ENCODE measurements at places on chromosomes 16 and 17. TPM values are rescaled to one million over a fixed set of nuclear protein-coding genes. Genes with fewer than 3 reads are reported as not detected.

- DNase-seq, result peak; percentile 92
These were observed at the start of gene ABCA5 for GRCh38 chr17:69327060-69327831. TSS of gene ABCA5 (minus strand) at chr17:69327133. CDS start at chr17:69314415, 12,718 bp downstream.

GRCh38 chr17:43068570-43069367, 43.7 kb downstream of the RND2 start:
- DNase-seq, result no peak

- peak; percentile 77 for DNase-seq
These were observed 5.4 kb downstream of the ATPAF2 start for GRCh38 chr17:18033442-18034099.

DNA sequence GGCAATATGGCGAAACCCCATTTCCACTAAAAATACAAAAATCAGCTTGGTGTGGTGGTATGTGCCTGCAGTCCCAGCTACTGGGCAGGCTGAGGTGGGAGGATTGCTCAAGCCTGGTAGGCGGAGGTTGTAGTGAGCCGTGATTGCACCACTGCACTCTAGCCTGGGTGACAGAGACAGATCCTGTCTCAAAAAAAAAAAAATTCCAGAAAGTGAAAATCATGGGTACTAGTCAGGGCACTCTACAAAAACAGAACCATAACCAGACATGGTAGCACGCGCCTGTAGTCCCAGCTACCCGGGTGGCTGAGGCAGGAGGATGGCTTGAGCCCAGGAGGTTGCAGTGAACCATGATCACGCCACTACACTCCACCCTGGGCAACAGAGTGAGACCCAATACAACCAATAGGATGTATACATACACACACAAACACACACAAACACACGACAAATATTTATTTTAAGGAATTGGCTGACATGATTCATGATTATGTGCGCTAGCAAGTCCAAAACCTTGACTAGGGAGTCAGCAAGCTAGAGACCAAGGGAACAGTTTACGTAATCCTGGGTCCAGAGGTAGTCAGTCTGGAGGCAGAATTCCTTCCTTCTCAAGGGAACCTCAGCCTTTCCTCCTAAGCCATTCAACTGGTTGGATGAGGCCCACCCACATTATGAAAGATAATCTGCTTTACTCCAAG, 11.6 kb upstream of the GP1BA start:
- no peak for DNase-seq

- DNase-seq, result peak; percentile 71
These were observed 11.3 kb upstream of the GSE1 start for GRCh38 chr16:85601730-85602401.

DNA sequence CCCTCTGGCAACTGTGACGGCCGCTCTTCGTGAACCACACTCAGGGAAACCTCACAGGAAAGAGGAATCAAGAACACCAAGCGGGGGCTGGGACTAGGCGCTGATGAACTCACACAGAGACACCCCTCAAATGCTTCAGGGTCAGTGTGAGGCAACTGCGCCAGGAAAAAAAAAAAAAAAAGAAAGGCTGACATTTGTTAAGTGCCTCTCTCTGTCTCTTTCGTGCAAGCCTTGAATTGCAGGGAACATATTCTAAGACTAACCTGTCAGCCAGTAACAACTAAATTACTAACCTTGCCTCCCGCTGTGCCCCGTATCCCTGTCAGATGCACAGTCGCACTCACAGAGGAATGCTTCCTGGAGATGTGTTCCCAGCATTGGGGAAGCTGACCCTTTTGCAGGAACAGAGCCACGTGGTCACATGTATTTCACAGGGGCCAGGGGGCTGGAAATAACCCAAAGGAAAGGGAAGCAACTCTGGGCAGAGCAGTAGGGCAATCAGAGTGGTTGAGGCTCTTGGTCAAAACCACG, 247.8 kb downstream of the XYLT1 start:
- peak; percentile 17 for DNase-seq

- no peak for DNase-seq
These were observed 91.0 kb upstream of the CBX4 start for GRCh38 chr17:79930062-79930876.

- no peak for DNase-seq
These were observed 310.9 kb downstream of the HAPSTR1 start for GRCh38 chr16:9402293-9402860.

DNA sequence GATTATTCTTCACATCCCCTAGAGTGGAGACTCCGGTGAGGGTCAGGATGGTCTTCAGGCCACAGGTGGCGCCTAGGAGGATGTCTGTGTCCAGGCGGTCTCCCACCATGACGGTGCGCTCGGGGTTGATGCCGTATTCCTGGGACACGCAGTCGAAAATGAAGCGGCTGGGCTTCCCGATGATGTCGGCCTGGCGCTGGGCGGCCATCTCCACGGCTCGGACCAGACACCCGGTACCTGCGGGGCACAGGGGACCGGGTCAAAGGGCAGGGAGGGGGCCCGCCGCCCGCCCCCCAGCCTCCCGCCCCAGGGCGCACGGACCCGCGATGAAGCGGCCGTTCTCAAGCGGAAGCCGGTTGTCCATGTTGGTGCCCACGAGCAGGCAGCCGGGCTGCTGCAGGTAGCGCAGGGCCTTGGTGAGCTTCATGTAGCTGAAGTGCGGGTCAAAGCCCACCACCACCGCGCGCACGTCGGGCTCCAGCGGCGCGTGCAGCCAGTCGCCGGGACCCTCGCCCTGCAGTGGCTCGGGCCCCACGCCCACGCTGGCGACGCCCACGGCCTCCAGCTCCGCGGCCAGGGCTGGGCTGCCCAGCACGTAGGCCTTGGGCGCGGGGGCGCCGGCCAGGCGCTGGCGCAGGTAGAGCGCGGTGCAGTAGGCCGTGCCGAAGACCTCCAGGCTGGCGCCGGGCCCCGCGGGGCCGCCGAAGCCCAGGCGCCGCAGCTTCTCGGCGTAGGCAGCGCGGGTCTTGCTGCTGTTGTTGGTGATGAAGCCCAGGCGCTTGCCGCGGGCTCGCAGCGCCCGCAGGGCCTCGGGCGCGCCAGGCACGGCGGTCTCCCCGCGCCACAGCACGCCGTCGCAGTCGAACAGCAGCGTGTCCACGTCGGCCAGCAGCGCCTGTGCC, 572 bp downstream of the PGP start:
- DNase-seq, result no peak

DNA sequence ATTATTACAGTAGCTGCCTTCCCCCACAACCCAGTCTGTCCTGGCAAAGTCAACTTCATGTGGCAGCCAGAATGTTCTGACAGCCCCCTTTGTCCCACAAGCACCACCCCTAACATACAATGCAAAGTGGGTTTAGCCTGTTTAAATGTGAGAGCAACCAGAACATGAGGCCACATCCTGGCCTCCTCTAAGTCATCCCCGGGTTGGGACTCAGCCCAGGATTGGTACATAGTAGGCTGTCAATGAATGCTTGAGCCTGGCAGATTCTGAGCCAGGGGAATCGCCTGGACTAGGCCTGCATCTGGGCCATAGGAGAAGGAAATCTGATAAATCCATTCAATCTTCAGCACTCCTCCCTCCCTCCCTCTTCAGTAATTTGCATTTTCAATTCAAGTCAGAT, 4.3 kb upstream of the ITGA3 start:
- no peak for DNase-seq

DNA sequence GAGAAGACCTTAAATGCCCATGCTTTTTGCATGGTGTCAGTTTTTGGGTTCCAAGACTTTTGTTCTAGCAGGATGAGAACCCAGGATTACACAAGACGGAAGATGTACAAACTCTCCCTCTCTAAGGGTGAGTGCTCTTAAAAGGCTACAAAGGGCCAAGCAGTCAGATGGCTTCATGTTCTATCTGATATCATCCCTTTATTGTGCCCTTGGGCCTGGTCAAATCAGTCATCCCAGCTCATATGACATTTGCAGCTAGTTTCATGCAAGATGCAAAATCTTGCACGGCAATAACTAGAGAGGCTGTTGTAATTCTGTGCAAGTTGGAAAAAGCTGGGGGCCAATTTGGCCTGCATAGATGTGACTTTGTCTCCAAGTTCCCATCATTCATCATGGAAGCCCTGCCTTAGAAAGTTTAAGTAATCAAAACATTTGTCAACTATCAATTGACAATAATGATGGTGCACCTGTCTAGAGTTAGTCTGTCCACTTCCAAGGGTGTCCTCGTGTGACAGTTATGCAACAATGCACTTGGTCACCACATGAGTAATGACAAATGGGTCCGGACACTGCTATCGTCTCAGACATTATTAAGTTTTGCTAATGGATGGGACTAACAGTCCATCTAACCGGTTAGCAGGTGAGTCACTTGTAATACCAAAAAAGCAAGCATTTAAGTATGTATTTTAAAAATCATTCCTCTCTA, 58.6 kb upstream of the ZFHX3 start:
- no peak for DNase-seq

DNA sequence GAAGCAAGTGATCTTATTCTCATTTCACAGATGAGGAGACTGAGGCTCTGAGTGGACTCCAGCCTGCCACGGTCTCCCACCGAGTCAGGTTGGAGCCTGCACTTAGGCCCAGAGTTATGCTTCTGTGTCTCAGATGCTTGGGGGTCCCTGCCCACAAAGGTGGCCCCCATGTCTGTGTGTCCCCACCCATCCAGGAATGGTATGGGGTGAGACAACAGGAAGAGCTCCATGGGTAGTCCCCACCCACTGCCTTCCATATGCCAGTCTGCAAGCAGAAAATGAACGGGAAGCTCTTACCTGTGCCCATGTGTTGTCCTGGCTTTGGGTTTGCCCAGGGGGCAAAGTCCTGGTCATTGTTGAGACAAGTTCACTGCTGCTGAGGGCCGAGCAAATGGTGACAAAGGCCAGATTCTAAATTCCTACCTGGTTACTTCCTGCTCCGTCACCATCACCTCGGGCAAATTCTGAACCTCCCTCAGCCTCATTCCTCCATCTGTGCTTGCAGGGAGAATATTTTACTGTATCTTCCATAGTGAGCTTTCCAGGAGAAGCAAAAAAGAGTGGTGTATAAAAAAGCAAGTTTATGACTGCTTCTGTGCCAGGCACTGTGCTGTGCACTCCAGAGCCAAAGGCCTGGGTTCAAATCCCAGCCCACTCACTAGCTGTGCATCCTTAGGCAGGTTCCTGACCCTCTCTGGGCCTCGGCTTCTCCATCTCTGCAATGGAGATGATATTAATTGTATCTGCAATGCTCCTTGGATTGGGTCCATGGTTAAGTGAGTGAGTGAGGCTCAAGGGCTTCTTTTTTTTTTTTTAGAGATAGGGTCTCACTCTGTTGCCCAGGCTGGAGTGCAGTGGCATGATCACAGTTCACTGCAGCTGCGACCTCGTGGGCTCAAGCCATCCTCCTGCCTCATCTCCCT, 9.3 kb downstream of the IL4R start:
- DNase-seq, result no peak

DNA sequence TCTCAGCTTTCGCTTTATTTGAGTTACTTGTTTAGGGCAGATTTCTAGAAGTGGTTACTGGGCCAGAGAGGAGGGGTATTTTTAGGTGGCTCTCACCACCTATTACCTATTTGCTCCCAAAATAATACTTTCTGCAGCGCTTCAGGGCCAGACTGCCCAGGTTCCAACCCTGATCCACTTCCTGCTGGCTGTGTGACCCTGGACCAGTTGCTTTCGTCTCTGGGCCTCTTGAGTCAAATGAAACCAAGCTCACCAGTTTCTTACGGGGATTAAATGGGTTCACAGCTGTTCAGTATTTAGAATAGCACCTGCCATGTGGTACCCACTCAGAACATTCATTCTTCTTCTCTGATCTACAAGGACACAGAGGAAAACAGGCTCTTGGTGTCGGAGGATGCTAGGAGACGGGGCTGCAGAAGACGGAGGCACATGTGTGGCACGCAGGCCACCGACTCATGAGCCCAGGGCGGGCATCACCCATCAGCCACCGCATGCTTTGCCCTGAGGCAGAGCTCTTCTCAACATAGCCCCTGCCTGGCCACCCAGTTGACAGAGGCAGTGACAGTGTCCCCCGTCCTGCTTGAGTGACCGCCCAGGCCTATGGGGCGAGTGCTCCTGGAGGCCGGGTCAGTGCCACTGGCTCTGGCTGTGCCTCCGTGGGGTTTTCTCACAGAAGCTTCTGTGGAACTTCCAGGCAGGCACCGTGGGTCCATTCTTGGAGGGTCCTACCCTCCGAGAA, 149.0 kb upstream of the PLCG2 start:
- DNase-seq, result no peak

GRCh38 chr17:21004016-21004930, 38.5 kb downstream of the USP22 start:
- no peak for DNase-seq

Gene MEIOC
- total RNA-seq, result 85.0 TPM

Gene CCDC200
- 147 TPM for total RNA-seq

Gene HOXB3
- 10.6 TPM for total RNA-seq
